Colonic mucosa (tissue), 4 donors: ENCODE measurements at places on chromosomes 1 and 21.

GRCh38 chr1:114729782-114730181, 13.2 kb upstream of the NRAS start:
- H3K4me3 ChIP-seq: no peak overlapping the region
- H3K27ac ChIP-seq: no peak overlapping the region
- H3K27me3 ChIP-seq: no peaks in the 10 kb centered on the region
- no peak for DNase-seq
- H3K36me3 ChIP-seq: peaks cover 28% of the 10 kb centered on the region

- no peak overlapping the region for H3K4me3 ChIP-seq
- no peaks in the 10 kb centered on the region for H3K4me1 ChIP-seq
- H3K27me3 ChIP-seq: no peaks in the 10 kb centered on the region
These were observed 58.0 kb downstream of the LEPR start for GRCh38 chr1:65478379-65479026.

GRCh38 chr1:227604446-227604845, 41.1 kb downstream of the ZNF678 start:
- H3K27ac ChIP-seq: no peak overlapping the region
- H3K27me3 ChIP-seq: no peaks in the 10 kb centered on the region
- no peak for DNase-seq
- H3K4me1 ChIP-seq: no peaks in the 10 kb centered on the region
- H3K4me3 ChIP-seq: no peak overlapping the region

- no peak overlapping the region for H3K4me3 ChIP-seq
- no peak overlapping the region for H3K27ac ChIP-seq
- H3K36me3 ChIP-seq: no peaks in the 10 kb centered on the region
- no peak for DNase-seq
- no peaks in the 10 kb centered on the region for H3K27me3 ChIP-seq
These were observed 92.0 kb downstream of the DIRAS3 start for GRCh38 chr1:67958472-67958871.

- no peak for DNase-seq
- no peaks in the 10 kb centered on the region for H3K36me3 ChIP-seq
- H3K27me3 ChIP-seq: no peaks in the 10 kb centered on the region
- H3K4me1 ChIP-seq: no peaks in the 10 kb centered on the region
- no peak overlapping the region for H3K27ac ChIP-seq
- H3K4me3 ChIP-seq: no peak overlapping the region
These were observed 196.4 kb downstream of the PLPP3 start for GRCh38 chr1:56382929-56383328.

DNA sequence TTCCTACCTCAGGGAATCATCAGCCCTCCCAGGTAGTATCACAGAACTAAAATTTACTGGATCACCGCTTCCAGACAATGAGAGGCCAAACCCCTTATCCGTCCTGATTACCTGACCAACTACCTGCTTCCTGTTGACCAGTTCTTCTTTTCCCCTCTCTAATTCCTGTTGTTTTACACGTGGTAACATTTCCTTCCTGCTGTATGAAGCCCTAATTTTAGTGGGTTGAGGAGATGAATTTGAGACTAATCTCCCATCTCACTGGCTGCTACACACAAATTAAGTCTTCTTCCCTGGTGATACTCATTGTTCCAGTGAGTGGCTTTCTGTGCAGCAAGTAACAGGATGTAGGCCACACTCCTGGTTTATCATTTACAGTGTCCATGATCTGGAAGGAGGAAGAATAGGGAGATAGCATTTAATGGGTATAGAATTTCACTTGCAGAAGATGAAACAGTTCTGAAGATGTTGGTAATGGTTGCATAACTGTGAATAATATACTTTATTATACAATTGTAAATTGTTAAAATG, 2112.9 kb downstream of the NCAM2 start:
- H3K4me3 ChIP-seq: no peak overlapping the region
- DNase-seq: no peak
- no peaks in the 10 kb centered on the region for H3K4me1 ChIP-seq
- H3K36me3 ChIP-seq: no peaks in the 10 kb centered on the region

DNA sequence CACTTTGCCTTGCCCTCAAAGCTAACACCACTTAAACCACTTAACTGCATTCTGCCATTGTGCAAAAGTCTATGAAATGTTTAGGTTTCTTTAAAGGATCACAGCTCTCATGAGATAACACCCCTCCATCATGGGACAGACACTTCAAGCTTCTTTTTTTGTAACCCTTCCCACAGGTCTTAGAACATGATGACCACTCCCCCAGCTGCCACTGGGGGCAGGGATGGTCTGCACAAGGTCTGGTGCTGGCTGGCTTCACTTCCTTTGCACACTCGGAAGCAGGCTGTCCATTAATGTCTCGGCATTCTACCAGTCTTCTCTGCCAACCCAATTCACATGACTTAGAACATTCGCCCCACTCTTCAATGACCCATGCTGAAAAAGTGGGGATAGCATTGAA, 7.7 kb downstream of the ADAMTS1 start:
- H3K4me3 ChIP-seq: no peak overlapping the region
- H3K27ac ChIP-seq: no peak overlapping the region
- no peaks in the 10 kb centered on the region for H3K4me1 ChIP-seq
- H3K36me3 ChIP-seq: no peaks in the 10 kb centered on the region
- no peak for DNase-seq
- no peaks in the 10 kb centered on the region for H3K27me3 ChIP-seq

- peak overlapping the region; percentile 82 for H3K4me3 ChIP-seq
- no peak overlapping the region for H3K27ac ChIP-seq
- H3K4me1 ChIP-seq: no peaks in the 10 kb centered on the region
- no peaks in the 10 kb centered on the region for H3K27me3 ChIP-seq
- H3K36me3 ChIP-seq: no peaks in the 10 kb centered on the region
These were observed 1.3 kb upstream of the CCSAP start for GRCh38 chr1:229344139-229344538.
